Left ventricle myocardium superior (tissue), 1 donor: ENCODE measurements at places on chromosomes 1 and 21. TPM values are rescaled to one million over a fixed set of nuclear protein-coding genes. Genes with fewer than 3 reads are reported as not detected.

DNA sequence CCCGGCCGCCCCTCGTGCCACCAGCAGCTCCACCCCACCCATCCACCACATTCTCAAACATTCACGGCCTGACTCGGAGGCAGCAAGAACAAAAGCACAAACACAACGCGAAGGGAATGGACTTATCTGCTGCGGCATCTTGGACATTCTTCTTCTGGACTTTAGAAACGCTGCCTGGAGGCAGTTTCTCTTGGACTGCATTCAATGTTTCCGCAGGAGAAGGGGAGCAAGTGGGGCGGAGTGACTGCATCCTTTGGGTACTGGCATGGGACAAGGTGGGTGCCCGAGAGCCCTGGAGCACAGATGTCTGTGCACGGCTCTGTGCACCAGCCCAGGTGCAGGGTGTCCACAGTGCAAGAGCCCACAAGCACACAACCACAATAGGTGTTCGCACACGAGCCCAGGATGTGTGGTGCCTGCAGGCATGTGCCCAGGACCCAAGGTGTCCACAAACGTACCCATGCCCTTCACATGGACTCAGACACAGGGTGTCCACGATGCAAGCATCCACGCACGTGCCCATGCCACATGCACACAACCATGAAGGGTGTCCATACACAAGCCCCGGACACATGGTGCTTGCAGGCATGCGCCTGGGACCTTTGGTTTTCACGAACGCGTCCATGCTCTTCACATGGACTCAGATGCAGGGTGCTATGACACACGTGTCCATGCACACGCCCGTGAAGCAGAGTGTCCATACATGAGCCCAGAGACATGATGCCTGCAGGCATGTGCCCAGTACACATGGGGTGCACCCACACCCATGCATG is 53.6 kb downstream of the WNT9A start:
- no peak for DNase-seq

GRCh38 chr1:206419250-206419649 is 51.0 kb upstream of the IKBKE start:
- DNase-seq = no peak

GRCh38 chr1:71276466-71276865 is 195.6 kb upstream of the ZRANB2 start:
- DNase-seq = no peak

Gene AGL
- 59.7 TPM for total RNA-seq

Gene GPR157
- 42.2 TPM for total RNA-seq

Gene KCNQ4
- 1.9 TPM for total RNA-seq

DNA sequence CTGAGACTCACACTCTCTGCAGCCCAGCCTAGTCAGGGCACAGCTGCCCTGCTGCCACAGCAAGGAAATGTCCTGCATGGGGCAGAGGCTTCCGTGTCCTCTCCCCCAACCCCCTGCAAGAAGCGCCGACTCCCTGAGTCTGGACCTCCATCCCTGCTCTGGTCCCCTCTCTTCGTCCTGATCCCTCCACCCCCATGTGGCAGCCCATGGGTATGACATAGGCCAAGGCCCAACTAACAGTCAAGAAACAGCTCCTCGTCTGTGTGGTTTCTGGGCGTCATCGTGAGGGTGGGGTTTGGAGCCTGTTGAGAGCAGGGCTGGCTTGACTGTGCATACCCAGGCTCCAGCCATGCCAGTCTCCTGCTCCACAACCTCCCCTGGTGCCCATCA is 19.5 kb downstream of the FAAH start:
- no peak for DNase-seq

GRCh38 chr1:172351346-172351745 is 69.1 kb upstream of the C1orf105 start:
- DNase-seq = no peak

DNA sequence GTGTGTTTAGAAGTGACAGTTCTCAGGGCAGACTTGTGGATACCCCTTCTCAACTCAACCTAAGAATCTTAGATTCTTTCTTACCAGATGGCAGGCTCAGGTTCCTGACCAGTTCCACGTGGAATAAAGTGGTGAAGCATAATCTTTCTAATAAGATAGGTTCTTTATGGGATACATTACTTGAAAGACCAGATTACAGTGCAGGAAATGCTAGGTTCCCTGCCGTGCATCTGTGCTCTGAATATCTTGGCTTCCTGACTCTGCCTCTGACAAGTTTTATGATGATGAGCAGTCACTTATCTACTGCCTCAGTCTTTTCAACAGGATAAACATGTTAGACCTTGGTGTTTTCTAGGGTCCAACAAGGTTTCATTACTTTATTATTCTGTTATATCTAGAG is 207.9 kb upstream of the CACYBP start:
- DNase-seq = no peak

DNA sequence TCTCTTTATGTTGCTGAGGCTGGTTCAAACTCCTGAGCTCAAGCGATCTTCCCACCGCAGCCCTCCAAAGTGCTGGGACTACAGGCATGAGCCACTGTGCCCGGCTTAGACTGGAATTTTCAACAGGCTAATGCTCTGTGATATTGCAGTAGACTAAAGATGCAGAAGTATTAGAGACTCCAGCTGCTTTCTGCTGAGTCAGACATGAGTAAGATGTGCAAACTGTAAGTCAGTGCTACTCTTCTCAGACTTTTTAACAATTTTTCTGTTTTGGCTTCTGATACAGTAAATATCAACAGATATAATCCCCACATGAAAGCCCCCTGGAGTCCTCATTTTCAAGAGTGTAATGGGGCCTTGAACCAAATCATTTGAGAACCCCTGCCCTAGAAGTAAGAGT is 29.3 kb upstream of the NLRP3 start:
- DNase-seq = no peak

- no peak for DNase-seq
Observed at GRCh38 chr1:156772222-156772621, 4.9 kb downstream of the PRCC start.

GRCh38 chr1:66947267-66947666 is 22.5 kb downstream of the MIER1 start:
- no peak for DNase-seq

Gene SGIP1
- 2.9 TPM for total RNA-seq

- DNase-seq = no peak
Observed at GRCh38 chr1:87473203-87473661, 144.6 kb downstream of the LMO4 start.

Gene ADGRL4
- 21.2 TPM for total RNA-seq

- no peak for DNase-seq
Observed at GRCh38 chr1:221310180-221310579, 430.9 kb downstream of the HLX start.

Gene GDAP2
- total RNA-seq = 13.7 TPM

DNA sequence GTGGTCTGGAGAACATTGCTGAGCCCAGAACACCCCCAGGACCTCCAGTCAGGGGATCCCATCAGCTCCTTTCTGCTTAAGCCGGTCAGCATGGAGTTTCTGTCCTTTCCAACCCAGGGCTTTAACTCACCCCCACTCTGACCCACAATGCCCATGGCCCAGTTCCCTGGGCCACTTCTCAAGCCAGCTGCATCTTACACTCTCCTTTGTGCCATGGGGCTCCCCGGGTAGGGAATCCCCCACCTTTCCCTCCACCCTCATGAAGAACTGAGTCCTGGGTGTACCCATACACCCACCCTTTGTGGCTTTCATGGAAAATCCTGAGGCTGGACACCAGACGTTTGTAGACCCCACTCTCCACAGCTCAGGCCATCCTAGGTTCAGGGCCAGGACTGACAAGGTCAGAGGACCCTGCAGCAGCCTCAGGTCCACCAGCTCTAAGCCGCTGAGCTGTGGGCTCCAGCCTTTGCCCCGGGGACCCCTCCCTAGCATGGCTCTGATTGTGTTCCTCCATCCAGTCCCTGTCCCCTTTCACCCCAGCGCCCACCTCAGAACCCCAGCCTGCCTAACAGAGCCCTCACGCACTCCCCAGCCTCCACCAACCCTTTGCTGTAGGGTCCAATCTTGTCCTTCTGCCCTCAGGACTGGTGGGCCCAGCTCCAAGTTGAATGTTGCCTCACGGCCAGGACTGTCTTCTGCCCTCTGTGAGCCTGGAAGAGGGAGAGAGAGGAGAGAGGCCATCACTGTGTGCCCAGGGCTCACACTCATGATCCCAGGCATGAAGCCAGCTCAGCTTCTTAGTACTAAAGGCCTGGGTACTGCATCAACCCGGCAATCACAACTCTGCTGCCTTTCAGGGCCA is 394.8 kb downstream of the MATN1 start:
- no peak for DNase-seq

DNA sequence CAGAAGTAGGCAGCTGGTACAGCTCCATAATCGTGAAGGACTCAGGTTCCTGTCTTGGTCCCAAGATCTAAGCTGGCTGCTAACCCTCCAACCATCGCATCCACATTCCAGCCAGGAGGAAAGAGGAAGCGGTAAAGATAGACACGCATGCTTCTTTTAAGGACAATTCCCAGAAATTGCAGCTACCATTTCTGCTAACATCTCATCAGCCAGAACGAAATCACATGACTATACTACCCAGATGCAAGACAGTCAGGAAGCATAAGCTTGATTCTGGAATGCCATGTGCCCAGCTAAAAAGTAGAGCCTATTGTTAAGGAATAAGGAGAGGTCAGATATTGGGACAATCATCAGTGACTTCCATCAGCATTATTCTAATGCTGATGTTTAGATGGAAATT is 110.4 kb downstream of the EPHB2 start:
- no peak for DNase-seq

DNA sequence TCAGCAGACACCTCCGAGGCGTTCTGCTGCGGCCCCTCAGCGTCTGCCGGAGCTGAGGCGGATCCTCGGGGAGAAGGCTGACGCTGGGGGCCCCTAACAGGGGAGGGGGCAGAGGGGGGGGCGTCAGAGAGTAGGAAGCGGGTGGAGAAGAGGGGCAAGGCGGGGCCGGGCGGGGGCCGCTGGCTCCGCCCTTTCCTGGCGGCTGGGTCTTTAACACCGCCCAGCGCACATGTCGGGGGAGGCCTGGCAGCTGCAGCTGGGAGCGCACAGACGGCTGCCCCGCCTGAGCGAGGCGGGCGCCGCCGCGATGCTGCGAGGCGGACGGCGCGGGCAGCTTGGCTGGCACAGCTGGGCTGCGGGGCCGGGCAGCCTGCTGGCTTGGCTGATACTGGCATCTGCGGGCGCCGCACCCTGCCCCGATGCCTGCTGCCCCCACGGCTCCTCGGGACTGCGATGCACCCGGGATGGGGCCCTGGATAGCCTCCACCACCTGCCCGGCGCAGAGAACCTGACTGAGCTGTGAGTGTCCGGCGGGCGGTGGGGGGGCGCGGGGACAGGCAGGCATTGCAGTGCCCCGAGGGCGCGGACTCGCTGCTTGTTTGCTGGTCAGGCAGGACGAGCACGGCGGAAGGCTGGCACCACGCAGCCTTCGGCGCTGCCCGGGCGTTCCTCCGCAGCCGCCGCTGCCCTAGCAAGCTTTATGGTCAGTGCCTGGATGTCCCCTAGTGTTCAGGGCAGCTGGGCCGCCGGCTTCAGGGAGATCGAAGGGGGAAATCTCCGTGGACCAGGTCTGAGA is at the start of gene NTRK1:
TSS of gene NTRK1 (plus strand) at position 238 of the 796 bp plus-strand sequence. CDS start at position 308, 70 bp downstream.
- peak; percentile 67 for DNase-seq

- DNase-seq = no peak
Observed at GRCh38 chr1:184770181-184770979, 15.7 kb upstream of the EDEM3 start.

DNA sequence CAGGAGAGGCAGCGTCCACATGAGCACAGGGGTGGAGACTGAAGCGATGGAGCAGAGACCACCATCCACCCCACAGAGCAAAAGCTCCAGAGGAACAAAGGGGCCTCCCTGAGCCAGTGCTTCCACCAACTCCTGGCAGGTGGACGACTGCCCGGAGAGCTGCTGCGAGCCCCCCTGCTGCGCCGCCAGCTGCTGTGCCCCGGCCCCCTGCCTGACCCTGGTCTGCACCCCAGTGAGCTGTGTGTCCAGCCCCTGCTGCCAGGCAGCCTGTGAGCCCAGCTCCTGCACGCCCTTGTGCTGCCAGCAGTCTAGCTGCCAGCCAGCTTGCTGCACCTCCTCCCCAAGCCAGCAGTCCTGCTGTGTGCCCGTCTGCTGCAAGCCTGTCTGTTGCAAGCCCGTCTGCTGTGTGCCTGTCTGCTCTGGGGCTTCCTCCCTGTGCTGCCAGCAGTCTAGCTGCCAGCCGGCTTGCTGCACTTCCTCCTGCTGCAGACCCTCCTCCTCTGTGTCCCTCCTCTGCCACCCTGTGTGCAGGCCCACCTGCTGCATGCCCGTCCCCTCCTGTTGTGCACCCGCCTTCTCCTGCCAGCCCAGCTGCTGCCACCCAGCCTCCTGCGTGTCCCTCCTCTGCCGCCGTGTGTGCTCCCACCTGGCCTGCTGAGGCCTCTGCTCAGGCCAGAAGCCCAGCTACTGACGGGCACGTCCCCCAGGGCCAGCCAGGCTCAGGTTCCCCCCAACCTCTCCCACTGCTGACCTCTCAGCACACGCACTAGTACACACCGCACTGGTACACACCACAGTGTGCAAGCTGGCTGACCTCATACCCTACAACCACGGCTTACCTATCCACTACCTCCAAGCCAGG is 5.4 kb downstream of the KRTAP10-12 start:
- DNase-seq = no peak

- DNase-seq = no peak
Observed at GRCh38 chr1:231750818-231751362, 124.3 kb downstream of the DISC1 start.

DNA sequence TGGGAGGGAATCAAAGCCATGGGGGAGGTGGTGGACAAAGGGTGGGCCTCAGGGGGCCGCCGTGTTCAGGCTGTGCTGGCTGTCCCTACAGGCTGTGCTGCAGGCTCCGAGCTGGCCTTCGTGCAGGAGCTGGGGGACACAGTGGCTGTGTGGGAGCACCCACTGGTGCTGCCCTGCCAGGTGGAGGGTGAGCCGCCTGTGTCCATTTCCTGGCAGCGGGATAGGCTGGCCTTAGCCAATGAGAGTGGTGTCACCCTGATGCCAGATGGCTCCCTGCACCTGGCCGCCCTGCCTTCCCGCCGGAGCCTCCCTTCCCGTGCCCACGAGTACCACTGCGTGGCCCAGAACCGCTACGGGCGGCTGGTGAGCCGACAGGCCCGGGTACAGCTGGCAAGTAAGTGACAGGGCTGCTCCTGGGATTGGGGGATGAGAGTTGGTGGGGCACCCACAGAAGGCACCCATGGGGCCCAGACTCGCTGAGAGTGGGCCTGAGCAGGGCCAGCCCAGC is 20.2 kb downstream of the SLC27A3 start:
- DNase-seq = no peak

Gene RNU1-4
- 4,234 TPM for total RNA-seq

Gene NEXN
- 365 TPM for total RNA-seq

Gene LCE2B
- not detected for total RNA-seq

- DNase-seq = no peak
Observed at GRCh38 chr1:108142773-108143394, 57.3 kb downstream of the SLC25A24 start.

DNA sequence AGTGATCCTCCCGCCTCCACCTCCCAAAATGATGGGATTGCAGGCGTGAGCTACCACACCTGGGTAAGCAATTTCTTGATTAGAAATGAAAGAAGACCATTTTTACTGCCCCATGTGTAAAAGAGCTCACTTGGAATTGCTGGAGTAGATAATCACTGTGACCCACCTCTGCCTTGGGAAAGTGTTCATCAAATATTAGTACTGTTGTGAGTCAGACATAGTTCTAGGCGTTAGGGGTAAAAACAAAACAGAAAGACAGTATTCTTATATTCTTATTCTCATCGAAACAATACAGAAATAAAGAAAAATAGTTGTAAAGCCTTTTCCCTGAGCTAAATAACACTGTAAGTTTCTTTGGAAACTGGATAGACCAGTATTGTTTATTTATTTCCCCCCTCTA is 36.2 kb downstream of the CELF3 start:
- no peak for DNase-seq

GRCh38 chr1:161121042-161121650 is 3.2 kb downstream of the NIT1 start:
- DNase-seq = no peak

Gene LRRN2
- total RNA-seq = 2.3 TPM

GRCh38 chr1:64265141-64265540 is 61.7 kb downstream of the UBE2U start:
- no peak for DNase-seq
